ENCODE measurements at places on chromosomes 5 and 9.
A peak's percentile ranks its signal among the peaks of the same experiment; 100 is the strongest.

- DNase-seq: no peak
Observed at GRCh38 chr9:120696551-120697230, 17.6 kb downstream of the MEGF9 start.

DNA sequence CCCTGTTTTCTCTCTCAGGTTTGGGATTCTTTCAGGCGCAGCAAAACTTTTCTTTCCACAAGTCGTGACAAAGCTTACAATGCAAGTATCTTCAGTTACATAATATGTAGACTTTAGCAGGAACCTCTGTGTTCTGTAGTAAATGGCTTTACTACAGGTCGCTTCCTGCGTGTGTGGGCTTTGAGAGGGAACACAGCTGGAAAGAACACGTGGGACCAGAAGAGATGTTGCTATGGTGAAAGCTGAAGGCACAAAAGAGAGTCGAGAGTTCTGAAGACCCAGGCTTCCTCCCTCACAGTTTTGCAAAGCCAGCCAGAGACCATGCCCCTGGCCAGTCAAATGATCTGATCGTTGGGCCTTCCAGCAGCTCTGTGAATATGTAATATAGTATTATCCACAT is 4.0 kb downstream of the ANKRD55 start:
- DNase-seq: no peak

DNA sequence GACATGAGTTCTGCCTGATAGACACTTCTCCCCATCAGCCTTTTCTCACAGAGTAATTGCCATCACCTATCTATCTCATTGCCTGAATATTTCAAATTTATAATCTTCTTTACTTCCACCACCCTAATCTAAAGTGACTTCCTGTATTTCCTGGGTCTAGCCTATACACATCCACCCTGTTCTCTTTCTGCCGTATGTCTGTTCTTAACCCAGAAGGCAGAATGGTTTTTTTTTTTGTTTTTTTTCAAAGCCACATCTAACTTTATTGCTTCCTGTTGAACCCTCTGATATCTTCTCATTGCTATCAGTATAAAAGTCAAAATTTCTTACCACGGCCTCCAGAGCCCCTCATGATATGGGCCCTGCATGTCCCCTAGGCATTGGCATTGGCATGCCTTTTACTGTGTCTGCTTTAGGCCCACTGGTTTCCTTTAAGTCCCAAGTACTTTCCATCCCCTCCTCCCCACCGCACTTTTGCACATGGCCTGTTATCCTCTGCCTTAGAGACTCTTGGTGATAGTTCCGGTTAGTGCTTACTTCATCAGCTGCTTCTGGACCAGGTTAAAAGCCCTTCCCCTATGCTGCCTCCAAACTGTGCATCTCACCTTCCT is 159.9 kb downstream of the MAN2A1 start:
- no peak for DNase-seq

- DNase-seq: no peak
Observed at GRCh38 chr5:95801961-95802360, 20.6 kb downstream of the GLRX start.

- no peak for DNase-seq
Observed at GRCh38 chr5:5418006-5418405, 4.5 kb upstream of the ICE1 start.

- DNase-seq: no peak
Observed at GRCh38 chr9:83479765-83480164, 58.4 kb downstream of the FRMD3 start.

GRCh38 chr5:27269766-27270165 is 231.4 kb upstream of the CDH9 start:
- DNase-seq: no peak

- no peak for DNase-seq
Observed at GRCh38 chr5:141489841-141490240, 960 bp downstream of the PCDHGC5 start.

GRCh38 chr5:41812156-41812555 is 58.1 kb downstream of the OXCT1 start:
- DNase-seq: no peak

GRCh38 chr5:10691826-10692785 is 68.9 kb downstream of the DAP start:
- DNase-seq: no peak

DNA sequence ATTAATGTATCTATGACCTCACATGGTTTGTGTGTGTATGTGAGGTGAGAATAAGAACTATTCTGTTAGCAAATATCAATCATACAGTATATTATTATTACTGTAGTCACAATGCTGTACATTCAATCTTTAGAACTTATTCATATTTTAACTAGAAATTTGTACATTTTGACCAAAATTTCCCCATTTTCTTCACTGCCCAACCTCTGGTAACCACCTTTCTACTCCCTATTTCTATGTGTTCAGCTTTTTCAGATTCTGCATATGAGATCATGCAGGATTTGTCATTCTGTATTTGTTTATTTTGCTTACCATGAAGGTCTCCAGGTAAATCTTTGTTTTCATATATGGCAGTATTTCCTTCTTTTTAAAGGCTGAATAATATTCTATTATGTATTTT is 607.9 kb downstream of the SLCO4C1 start:
- DNase-seq: no peak

DNA sequence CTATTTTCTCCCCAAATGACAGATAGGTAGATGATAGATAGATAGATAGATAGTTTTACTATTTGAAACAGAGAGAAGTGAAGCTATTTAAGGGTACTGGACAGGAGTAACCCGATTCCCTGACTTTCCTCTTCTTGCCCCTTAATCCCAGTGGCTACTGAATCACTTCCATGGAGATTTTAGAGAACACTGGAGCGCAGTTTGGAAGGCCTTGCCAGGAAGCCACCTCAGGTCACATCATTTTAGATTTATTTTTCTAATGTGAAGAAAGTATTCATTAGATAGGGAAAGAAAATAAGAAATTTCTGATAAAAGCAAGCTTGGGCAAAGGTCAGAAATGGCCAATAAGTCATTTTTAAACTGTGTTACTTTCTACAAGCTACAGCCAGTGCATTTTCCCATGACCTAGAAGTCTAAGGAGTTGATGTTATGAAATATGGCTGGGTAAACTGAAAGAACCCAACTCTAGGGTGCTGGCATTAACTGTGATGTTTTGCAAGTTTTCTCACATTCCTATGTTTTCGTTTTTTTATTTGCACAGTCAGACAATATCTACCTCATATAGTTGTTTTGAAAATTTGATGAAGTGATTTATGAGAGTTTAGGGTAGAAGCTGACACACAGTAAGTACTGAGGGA is 544.7 kb upstream of the PTGER4 start:
- no peak for DNase-seq

- no peak for DNase-seq
Observed at GRCh38 chr9:38421498-38422211, 2.6 kb downstream of the IGFBPL1 start.

DNA sequence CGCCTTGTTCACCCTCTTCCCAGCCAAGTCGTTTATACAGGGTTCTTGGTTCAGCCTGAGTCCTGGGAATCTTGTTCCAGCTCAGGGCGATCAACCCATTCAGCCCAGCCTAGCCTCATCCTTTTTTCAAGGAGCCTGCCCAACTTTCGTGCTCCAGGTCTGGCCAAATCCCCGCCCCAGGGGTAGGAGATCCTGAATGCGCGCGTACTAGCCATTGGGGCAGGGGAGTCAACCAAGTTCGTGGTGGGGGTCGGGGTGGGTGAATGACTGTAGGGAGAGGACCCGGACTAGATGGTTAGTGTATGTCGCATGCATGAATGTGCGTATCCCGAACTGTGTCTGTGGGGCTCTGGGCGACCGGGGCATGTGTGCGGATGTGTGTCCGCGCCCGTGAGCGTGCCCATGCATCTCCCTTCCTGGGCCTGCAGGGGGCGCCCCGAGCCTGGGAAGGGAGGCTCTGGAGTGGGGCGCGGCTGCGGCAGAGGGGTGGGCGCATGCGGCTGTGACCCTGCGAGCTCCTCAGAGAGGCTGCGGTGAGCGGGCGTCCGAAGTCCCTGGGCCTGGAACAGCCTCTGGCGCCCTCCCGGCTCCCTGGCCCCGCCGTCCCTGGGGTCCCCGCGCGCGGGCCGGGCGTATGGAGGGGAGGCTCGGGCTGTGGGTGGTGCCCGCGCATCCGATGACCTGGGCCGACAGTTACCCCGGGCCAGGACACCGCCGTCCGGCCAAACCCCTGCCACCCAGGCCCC is 8.7 kb downstream of the CCL21 start:
- peak; percentile 49 for DNase-seq

DNA sequence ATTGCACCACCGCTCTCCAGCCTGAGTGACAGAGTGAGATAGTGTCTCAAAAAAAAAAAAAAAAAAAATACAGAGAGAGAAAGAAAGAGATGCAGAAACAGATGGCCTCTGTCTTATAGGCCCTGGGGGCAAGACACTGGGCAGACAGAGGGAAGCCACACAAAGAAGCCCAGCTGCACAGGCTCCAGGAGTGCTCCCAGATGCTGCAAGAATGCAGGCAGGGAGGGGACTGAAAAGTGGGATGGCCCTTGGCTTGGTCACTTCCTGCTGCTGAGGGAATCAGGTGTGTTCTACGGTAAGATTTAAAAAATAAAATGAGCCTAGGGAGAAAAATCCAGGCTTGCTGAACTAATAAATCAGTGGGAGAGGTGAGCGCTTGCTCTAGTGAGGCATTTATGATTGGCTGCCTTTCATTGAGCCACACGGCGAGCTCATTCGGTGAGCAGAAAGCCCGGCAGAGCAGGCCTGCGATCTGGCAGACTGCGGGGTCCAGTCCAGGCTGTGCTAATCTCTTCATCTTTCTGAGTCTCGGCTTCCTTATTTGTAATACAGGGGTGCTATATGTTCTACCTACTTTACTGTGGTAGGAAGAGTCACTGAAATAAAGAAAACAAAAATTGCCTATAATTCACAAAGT is 80.6 kb downstream of the RAD23B start:
- DNase-seq: no peak

GRCh38 chr5:84249918-84250630 is 134.6 kb downstream of the EDIL3 start:
- no peak for DNase-seq

- no peak for DNase-seq
Observed at GRCh38 chr5:58615972-58616371, 33.1 kb downstream of the RAB3C start.

DNA sequence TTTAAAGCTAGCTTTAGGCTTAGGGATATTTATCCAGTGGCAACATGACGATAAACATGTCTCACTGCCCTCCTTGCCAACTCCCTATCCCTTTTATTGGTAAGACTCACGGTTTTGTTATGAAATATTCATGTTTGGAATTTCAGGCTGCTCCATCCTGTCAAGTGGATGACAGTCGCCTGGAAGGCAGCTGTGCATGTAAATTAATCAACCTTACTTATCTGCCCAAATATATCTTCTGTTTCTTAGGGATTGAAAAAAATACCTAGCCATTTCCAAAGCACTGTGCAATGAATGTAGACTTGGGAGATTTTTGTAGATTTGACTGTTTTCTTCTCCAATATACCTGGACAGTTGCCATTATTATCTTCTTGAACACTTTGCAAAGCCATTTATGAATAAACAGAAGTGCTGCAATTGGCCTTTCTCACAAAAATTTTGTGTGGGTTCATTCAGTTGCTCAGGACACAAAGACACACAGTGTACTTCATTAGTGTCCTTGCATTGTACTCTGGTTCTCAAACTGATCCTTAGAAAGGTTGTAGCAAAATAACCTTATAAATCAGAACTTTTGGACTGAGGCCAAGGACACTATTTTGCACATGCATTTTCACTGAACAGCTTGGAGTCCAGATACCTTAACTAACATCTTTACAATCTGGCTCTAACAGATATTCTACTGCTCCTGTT is 889.4 kb upstream of the SEMA6A start:
- DNase-seq: no peak

DNA sequence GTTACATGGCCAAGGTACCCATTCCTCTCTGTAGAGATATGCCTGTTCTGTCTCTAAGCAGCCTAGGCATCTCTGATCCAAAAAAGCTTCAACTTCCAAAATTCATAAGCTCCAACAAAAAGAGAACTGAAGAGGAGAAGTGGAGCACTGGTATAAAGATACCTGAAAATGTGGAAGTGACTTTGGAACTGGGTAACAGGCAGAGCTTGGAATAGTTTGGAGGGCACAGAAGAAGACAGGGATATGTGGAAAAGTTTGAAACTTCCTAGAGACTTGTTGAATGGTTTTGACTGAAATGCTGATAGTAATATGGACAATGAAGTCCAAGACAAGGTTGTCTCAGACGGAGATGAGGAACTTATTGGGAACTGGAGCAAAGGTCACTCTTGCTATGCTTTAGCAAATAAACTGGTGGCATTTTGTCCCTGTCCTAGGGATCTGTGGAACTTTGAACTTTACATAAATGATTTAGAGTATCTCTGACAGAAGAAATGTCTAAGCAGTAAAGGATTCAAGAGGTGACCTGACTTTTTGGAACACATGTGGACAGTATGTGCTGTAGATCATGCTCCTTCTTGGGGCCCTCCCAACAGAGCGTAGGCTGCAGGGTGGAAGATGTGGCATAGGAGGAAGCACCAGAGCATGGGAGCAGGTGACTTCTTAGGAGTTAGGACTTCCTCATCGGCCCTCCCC is 162.2 kb upstream of the TRIM32 start:
- no peak for DNase-seq

GRCh38 chr9:107108342-107109130 is 174.5 kb upstream of the RAD23B start:
- DNase-seq: no peak

- no peak for DNase-seq
Observed at GRCh38 chr9:33924978-33925797, 108.2 kb downstream of the UBE2R2 start.

DNA sequence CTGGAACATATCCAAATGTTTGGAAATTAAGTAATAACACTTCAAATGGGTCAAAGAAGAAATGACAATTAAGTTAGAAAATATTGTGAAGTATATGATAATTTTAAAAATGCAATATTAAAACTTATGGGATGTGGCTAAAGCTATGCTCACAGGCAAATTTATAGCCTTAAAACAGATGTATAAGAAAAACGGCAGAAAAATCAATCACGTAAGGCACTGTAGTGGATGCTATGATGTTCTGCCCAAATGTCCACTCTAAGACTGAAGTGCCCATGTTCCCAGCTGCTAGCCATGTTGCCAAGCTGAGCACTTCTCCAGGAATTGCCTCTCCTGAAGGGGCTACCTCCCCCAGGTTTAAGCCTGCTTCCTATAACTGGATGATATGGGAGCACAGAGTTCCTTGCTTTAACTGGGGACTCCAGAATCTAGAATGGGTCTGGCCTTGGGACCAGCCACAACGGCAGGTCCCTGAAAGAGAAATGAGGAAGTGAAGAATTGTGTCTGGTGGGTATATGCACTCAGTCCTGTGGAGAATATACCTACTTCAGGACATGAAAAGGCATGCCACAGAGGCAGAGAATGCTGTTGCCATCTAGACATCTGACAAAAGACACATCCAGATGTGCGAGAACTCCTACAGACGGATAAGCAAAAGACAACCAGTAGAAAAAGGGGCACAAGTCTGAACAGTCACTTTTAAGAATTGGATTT is 78.2 kb upstream of the RXRA start:
- no peak for DNase-seq

GRCh38 chr9:87035879-87036278 is 88.6 kb upstream of the GAS1 start:
- DNase-seq: no peak

GRCh38 chr5:150078802-150079689 is 7.3 kb downstream of the CSF1R start:
- no peak for DNase-seq

- no peak for DNase-seq
Observed at GRCh38 chr5:135085133-135085935, 51.3 kb upstream of the PITX1 start.

GRCh38 chr5:76104027-76104426 is 20.8 kb downstream of the SV2C start:
- no peak for DNase-seq

GRCh38 chr5:141479776-141480175 is 4.0 kb downstream of the PCDHGC3 start:
- DNase-seq: no peak

- no peak for DNase-seq
Observed at GRCh38 chr5:99926463-99926862, 608.7 kb upstream of the FAM174A start.
